AG08396 (cell line): ENCODE measurements at places on chromosomes 2 and 18.

DNA sequence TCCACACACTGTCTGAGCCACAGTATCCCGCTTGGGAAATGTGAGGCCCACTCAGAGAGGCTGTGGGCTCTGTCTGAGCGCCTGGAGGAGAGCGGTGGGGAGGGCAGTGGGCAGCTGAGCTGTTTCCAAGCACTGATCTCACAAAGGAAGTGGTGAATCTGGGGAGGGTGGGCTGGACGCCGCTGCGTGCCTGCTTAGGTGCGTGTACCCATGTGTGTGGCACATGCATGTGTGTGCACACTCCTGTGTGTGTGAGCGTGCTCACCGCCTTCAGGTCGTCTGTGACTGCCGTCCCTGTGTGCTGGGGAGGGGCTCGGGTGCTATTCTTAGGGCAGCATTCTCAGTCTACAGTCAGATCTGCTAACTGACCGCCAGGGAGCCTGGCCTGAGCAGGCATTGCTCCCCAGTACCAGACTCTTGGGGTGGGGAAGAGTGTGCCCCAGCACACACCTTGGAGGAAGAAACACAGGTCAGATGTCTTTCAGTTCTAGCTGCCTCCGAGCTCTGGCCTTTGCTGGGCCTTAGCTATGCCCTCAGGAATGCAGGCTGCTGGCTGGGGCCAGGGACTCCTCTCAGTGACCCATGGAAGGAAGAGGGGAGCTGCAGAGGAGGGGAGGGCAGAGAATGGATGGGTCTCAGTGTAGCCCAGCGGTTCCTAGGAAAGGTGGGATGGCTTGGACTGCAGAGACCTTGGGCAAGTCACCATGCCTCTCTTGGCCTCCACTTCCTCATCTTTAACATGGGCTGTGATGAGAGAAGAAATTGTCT, 31.4 kb downstream of the KCNIP3 start:
- DNase-seq: peak; percentile 56

GRCh38 chr2:218858138-218858445, 1.5 kb upstream of the WNT6 start:
- DNase-seq: no peak

DNA sequence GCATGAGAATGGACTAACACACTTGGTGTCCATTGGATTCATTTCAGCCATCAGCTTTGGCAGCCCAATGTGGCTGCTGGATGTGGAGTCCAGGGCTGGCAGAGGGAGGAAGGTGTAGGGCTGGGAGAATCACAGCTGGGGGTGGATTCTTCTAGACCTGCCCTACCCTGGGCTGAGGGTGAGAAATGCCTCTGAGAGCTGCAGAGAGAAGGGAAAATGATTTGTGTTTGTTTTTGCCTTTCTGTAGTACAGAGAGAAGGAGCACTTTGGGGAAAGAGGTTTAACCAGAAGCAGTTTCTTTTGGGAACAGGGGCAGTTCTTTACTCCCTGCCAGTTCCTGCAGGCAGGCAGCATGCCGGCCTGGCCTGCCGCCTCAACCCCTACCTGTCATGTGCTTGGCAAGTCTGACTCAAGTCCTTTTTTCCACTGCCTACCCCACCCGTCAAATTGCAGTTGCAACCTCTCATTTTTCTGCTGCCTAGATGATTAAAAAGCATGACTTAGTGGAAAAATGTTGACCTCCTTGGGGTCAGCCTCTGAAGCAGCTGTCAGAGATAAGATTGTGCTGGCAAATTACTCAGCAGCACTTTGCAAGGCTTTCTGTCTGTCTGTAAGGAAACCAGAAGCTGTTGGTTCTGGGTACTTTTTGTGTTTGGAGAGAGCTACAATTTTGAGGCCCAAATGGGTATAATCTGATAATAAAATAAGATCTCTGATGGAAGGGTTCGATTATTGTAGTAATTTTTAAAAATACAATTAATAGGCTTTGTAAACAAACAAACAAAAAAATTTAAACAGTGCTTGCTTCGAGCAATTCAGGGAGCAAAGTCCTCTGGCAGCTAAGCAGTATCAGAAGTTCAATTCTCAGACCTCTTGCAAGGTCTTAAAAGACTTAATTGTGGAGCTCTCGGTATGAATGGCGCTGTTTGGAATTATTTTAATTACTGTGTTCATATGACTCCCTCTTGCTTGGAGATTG, 21.7 kb downstream of the LBH start:
- peak; percentile 66 for DNase-seq

DNA sequence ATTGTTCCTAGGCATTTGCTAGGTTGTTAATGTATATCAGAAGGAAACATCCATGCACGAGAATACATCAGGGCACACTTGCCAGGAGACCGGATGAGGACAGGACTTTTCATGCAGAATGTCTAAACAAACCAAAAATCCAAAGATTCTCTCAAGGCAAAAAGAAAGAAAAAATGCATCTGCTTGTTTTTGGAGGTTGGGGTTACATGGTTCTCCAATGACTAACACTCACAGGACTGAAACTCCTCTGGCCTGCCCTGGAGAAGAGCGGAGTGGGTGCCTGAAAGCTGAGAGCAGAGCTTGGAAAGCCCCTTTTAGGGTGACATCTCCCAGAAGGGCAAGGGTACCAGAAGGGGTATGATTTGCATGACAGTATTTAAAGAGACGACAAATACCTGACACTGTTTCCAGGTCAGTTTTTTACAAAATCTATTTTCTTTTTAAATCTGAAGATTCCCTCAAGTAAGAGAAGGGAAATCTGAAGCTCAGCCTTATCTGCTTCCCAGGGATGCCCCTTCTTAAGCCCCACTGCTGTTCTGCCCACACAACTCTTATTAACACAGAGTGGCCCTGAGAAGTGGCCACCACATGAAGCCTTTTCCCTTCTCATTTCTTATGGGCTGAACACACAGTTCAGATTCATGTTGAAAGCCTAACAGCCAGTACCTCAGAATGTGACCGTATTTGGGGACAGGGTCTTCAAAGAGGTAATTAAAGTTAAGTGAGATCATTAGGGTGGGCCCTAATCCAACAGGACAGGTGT, 216.4 kb downstream of the STK39 start:
- peak; percentile 79 for DNase-seq

- no peak for DNase-seq
Observed at GRCh38 chr2:8378016-8378810, 303.6 kb upstream of the ID2 start.

GRCh38 chr18:46297621-46298020, 193.4 kb downstream of the HAUS1 start:
- DNase-seq: no peak

DNA sequence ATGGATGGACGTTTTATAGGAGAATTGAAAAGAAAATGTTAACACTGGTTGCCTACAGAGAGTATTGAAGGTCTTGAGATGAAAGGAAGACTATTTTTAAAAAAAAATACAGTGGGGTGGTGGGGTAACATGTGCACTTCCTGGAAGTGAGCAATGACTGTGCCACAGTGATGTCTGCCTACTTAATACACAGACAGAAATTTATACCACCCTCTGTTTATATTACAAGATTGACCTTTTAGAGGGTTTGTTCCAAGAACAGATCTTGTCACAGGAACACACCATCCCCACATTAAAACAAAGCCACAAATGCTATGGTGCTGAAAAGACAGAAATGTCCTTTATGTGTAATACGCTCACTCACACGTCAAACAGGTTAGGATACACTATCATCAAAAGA, 87.6 kb downstream of the THADA start:
- no peak for DNase-seq

DNA sequence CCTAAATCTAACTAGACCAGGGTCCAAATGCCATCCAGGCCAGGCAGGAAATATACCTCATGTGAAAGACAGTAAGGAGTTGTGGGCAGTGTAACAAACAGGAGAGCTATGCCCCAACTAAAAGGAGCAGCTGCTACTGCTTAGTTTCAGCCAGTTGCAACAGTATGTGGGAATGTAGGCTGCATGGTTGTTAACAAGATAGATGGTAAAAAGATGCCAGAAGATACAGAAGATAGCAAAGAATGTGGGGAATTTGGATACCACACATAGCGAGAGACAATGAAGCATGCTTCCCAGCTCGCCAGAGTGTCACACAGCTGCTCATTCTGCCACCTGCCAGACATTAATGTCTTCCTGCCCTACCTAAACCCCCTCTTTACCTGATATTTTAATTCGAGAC, 39.4 kb upstream of the CYBRD1 start:
- no peak for DNase-seq

DNA sequence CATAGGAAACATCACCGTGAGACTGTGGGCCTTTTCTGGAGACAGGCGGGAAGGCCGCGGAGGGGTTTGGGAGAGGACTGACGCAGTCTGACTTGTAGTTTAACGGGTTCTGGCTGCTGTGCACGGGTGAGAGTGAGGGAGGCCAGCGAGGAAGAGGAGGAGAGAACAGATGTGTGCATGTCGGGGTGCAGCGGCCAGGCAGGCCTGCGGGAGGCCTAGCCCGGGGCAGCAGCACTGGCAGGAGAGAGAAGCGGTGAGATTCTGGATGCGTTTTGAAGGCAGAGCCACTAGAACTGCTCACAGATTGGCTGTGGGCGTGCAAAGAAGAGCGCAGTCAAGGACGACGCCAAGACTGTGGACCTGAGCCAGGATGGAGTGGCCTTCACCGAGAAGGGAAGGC, 53.9 kb downstream of the PTGR3 start:
- no peak for DNase-seq

DNA sequence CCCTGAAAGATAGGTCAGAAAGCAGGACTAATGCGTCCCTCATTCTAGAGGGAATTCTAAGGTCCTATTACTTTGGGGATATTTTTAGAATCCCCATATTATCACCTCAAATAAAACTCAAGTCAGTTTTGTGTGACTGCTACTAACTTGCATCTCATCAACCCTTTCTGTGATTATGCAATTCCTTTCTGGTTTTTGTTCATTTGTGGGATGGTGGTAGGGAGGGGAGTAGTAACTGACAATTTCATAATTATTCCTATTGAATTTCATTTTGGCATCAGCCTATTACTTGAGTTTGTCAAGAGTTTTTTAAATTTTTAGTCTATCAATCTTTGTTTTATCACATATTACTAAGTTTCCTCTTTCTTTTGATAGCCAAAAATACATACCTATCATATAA, 28.4 kb upstream of the TANK start:
- DNase-seq: no peak

- no peak for DNase-seq
Observed at GRCh38 chr2:7358865-7359447, 441.7 kb downstream of the RNF144A start.

- DNase-seq: no peak
Observed at GRCh38 chr2:201007584-201007998, 44.1 kb upstream of the ORC2 start.

GRCh38 chr2:10658914-10659257, 30.9 kb downstream of the NOL10 start:
- DNase-seq: no peak

DNA sequence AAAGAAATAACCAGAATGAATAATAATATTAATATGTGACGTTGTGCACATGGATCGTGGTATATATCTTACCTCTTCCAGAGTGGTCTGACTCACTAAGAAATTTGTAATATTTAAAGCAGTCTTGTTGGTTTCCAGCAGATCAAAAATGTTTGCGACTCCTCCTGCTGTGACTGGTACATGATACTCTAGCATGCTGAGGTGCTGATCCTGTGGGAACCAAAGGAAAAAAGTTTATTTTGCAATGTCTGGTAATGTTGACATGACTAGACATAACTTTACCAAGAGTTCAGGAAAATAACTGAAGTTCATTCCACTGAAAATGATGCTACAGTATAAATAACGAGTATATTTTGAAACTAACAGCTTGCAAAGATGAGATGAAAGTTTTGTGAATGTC, 124.5 kb upstream of the BARD1 start:
- no peak for DNase-seq

GRCh38 chr18:13412901-13413300, 194.3 kb downstream of the LDLRAD4 start:
- DNase-seq: no peak

DNA sequence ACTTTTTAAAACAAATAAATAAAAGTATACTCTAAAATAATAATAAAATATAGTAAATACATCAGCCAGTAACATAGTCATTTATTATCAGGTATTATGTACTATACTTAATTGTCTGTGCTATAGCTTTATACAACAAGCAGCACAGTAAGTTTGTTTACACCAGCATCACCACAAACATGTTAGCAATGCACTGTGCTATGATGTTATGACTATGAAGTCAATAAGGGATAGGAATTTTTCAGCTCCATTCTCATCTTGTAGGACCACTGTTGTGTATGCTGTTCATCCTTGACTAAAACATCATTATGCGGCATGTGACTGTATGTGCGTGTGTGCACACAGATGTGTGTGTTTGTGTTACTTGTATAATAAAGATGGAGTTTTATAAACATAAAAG, 137.5 kb downstream of the LYPD6B start:
- no peak for DNase-seq

DNA sequence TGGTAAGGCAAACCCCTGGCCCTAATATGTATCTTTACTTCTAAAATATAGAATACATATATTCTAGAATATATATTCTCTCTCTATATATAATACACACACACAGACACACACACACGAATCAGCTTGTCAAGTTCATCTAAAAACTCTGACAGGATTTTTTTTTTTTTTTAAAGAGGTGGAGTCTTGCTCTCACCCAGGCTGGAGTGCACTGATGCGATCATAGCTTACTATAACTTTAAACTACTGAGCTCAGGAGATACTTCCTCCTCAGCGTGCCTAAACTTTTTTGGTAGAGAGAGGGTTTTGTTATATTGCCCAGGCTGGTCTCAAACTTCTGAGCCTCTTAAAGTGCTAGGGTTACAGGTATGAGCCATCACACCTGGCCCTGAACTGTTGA, 45.2 kb downstream of the DOK1 start:
- no peak for DNase-seq

DNA sequence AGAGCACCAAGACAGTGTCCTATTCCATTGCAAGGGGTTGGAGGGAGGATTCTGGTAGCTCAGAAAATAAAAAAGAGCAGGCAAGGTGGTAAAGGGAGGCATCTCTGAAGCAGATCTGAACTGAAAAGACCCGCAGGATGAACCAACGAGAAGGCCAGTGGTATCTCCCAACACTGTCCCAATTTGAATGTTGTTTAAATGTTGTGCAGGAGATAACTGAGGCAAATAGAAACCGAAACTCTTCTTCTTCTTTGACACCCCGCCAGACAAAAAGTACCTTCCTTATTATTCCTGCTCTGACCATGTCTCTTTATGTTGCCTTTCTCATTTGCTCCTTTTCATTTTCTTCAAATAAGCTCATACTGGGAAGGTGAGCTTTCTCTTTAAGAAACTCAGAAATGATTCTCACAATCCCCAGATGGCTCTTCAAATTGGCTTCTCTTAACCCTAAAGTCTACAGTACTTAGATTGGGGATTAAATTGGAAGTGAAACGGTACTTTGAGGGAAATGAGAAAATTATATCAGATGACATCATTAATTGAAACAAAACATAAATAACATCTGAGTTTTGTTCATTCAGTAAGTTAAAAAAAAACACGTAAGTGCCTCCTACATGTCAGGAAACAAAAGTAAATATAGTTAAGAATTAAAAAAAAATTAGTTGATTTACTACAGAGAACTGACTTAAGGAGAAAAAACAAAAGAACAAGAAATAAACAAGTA, 143.6 kb downstream of the WDPCP start:
- DNase-seq: no peak

DNA sequence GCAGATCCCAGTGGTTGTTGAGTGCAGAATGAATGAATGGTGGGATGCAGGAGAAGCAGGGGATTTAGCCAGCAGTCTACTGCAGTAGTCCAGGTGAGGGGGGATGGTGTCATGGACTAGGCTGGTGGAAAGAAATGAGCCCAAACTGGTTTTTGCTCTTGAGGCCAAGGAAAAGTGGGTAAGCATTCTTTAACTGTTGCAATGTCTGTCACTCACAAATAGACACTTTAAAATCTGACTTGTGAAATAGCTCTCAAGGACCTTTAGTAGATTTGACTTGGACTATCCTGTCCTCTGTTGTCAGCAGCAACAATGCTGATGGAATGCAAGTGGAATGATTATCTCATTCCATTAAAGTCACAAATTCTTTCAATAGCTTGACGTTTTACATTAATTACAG, 37.5 kb upstream of the STK17B start:
- DNase-seq: no peak
